ENCODE measurements at places on chromosomes 6 and 20.

GRCh38 chr20:37516811-37517750 lies 4.0 kb upstream of the NNAT start:
- DNase-seq = no peak

DNA sequence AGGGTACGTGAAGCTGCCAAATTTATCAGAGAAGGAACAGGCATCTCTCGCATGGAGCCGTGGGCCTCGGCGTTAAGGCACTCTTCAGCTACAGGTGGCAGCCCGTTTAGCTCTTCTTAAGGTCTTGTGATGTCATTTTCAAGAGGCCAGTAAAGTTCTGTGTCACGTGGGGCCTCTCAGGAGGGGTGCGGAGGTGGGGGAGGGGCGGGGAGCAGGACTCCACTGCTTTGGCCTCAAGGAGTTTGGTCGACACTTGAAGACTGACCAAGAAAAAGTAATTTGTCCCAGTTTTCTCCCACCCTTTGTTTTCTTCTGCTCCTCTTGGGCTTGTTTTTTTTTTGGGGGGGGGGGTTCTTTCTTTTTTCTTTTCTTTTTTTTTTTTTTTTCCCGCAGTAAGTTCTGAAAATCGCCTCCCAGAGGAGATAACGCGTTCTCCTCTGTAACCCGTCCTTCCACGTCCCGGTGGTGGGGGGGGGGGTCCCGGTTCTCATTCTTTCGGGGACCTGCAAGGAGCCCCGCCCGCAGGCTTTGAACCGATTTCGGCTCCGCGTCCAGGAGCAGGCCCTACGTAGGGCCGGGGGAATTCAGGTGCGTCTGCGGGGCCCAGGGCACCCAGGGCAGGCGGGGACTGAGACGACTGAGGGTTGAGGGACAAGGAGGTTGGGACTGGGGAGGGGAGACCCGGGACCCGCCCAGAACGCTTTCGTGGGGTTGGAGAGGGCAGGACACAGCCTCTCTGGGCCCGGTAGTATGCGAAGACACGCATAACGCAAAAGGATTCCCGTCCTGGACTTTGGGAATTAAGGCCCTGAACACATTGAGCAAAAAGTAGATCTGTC lies 26.0 kb downstream of the GPX6 start:
- DNase-seq = peak; percentile 30

- DNase-seq = no peak
Measured at GRCh38 chr20:4455301-4455701, 266.4 kb upstream of the PRND start.

- DNase-seq = no peak
Measured at GRCh38 chr6:2264932-2265331, 19.5 kb upstream of the GMDS start.

- DNase-seq = no peak
Measured at GRCh38 chr6:15441215-15441868, 195.5 kb downstream of the JARID2 start.

DNA sequence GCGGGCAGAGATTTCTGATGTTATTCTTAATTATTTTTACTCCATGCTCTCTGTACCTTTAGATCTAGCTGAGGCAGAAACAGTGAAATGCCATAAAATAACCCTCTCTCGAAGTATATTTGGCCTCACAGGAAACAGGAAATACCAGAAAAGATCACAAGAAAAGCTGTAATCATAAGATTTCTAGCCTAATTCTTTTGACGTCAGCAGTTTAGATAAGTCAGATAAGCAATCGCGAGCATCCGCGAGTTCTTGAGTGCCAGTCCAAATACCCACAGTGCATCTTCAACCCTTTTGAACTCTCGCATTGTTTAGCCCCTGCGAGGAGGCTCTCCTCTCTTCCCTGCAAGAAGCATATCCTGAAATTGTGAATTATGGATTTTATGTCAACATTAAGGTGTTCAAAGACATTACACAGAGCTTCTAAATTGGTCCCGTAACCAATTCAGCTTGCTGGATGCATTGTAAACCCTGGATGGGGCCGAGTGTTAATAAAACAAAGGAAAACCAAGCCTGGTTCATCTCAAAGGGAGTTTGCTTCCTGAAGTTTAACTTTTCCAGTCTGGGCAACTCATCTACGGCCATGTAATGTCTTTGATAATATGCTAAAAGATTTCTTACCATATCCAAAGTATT lies 198.9 kb downstream of the MTFR2 start:
- no peak for DNase-seq

GRCh38 chr20:59043698-59044097 lies 1.1 kb upstream of the PRELID3B start:
- no peak for DNase-seq

DNA sequence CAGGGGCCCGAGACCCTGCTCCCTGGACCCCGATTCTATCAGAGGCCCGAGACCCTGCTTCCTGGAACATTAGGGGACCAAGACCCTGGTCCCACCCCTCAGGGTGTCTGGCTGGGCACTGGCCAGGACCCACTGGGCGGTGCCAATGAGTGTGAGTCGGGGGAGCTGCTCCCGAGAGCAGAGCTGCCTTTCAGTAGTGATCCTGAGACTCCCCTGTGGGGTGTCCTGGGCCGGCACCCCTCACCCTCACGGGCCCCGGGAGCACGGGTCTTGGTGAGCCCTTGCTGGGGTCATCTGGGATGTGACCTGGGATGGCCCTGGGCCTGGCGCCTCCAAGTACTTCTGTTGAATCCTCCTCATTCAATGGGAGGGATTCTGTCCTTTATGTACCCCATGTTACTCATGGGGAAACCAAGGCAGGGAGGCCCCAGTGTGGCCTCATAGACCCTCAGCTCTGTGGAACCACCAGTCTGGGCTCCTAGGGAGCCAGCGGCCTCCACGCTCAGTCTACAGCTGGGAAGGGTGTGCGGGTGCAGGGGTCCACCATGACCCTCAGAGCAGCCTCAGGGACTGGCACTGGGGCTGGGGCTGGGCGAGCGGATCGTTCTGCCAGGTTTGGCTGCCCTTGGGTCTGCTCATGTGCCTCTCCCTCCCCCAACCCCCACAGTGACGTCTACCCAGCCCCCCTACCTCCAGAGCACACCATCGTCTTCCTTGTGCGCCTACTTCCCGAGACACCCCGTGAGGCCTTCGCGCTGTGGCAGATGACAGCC lies 25.6 kb downstream of the COL20A1 start:
- no peak for DNase-seq

GRCh38 chr6:144193181-144193580 lies 42.9 kb downstream of the STX11 start:
- DNase-seq = no peak

DNA sequence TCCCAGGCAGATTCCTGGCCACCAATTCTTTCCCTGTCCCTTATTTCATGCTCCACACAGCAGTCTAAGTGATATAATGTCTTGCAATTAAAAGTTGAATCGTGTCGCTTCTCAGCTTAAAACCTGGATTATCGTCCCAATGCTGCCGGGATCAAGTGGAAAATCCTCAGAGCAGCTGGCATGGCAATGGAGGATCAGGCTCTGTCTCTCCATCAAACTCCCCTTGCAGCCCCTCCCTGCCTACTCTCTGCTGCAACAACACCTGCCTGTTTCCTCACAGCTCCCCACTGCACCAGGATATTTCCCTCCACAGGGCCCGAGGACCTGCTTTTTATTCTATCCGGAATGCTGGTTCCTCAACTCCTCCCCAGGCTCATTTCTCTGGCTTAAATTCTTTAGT lies 277.1 kb downstream of the SYNE1 start:
- no peak for DNase-seq

- DNase-seq = no peak
Measured at GRCh38 chr6:53284901-53285300, 63.8 kb downstream of the ELOVL5 start.

GRCh38 chr6:73565767-73566485 lies 45.1 kb upstream of the EEF1A1 start:
- DNase-seq = no peak

DNA sequence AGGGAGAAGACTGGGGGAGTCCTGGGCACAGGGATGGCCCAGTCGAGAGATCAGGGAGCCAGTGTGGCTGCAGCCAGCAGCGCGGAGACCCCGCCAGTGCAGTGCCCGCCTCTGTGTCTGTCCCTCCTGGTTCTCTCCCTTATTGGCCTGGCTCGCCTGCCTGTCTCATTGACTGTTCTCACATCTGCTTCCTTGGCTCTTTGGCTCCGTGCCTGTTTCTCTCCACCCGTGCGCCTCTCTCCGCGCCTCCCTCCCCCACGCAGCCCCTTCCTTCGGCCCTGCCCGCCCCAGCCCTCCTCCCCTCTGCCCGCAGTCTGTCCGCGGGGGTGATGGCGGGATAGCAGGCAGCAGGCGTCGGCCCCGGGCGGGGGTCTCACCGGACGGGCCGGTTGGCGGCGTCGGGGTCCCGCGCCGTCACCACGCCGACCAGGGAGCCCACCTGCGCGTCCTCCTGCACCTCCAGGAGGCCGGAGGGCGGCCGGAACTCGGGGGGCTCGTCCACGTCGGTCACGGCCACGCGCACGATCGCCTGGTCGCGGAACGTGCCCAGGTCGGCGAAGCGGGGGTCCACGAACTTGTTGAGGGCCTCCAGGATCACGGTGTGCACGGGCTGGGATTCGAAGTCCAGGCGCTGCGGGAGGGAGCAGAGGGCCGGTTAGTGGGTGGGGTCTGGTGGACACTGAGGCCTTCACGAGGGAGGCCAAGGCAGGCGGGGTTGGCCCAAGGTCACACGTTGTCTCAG lies 92.0 kb downstream of the CD40 start:
- no peak for DNase-seq

DNA sequence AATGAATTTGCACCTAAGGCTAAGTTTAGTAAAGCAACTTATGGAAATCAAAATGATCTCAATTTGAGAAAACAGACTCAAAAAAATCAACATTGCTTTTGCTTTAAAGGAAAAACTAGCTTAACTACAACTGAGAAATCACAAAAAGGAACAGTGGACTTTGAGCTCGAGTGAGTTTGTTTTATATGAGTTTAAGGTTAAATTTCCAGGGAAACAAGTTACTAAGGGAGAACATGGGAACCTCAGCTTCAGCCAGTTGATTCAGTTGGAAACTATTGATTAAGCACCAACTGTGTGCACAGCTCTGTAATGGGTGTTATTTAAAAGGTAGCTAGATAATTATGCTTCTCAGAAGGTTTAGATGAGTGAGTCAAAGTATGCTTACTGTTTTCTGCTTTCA lies 85.7 kb downstream of the TBC1D7 start:
- no peak for DNase-seq

GRCh38 chr6:41639809-41640371 lies 1.6 kb downstream of the MDFI start:
- DNase-seq = no peak

GRCh38 chr20:31923388-31924331 lies 28.2 kb downstream of the PDRG1 start:
- DNase-seq = no peak

GRCh38 chr6:144730088-144730645 lies 445.0 kb downstream of the UTRN start:
- DNase-seq = no peak

DNA sequence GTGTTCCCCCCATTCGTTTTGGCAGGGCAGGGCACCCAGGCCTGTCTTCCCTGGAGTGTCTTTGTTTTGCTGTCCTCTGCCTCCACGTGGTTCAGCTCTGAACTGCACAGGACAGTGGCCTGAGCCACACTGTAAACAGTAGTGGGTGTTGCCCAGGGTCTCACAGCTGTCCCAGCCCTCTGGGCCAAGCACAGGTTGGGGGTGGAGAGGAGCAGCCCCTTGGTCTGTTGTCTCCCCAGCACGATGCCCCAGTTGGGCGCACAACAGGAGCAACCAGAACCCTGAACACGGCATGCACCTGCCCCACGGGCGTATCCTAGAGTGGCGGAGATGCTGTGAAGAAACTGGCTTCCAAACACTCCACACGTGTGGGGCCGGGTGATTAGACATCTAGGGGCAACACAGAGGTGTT lies 14.4 kb downstream of the CCDC167 start:
- no peak for DNase-seq

DNA sequence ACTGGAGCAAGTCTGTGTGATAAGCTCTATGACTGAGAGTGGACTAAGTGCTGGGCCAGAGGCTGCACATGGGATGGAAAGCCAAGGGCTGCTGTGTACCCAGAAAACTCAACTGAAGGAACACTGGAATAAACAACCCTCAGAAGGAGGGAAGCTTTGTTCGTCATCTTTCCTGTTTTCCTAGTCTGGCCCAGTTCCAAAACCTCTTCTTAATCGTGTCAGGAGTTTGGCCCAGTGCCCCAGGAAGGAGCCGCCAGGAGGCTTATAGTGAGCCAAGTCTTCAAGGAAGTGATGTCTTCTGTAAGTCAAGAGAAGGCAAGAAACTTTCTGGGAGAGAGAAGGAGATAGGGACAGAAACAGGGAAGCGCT lies 23.3 kb upstream of the TOP1 start:
- DNase-seq = no peak

- DNase-seq = no peak
Measured at GRCh38 chr6:52574709-52575501, 2.0 kb downstream of the TRAM2 start.

DNA sequence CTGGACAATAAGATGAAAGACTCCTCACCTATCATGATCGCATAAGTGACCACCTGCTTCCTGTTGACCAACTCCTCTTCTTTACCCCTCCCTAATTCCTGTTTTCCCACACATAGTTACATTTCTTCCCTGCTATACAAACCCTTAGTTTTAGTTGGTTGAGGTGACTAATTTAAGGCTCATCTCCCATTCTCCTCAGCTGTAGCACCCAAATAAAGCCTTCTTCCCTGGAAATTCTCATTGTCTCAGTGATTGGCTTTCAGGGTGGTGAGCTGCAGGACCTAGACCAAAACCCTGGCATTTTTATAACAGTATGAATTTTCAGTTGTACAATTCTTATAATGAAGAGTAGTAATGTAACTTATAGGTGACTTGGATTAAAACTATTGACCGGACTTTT lies 2.1 kb downstream of the FKBP1C start:
- no peak for DNase-seq

DNA sequence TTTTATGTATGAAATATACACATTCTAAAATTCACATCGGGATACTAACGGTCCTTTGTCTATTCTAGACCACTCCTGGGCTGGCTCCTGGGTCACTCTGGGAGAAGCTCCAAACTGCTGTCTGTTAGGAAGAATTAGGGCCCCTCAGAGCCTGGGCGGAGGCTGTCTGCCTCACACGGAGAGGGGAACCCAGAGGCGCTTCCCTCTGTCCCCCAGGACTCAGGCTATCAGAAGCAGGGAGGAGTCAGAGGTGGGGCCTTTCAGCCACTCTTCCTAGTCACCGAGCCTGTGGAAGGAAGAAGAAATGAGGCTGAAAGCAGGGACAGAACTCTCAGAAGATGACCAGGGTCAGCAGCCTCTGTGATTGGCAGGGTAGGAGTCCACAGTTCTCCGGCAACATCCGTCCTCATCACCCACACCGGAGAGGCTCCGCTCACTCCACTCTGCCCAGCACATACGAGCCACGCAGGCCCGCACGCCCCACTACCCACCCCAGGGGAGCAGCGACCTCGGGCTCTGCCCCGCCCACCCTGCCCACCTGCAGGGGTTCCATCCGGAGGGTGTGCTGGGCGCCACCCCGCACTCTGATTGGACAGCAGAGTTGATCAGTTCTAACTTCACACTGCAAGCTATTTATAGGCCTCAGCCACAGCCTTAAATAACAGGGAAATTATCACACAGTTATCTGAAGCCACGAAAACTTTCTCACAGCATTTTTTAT lies 182.1 kb upstream of the AFDN start:
- no peak for DNase-seq

GRCh38 chr6:125631165-125631564 lies 118.3 kb upstream of the HEY2 start:
- DNase-seq = no peak

- no peak for DNase-seq
Measured at GRCh38 chr20:54156981-54157835, 16.6 kb downstream of the CYP24A1 start.

- no peak for DNase-seq
Measured at GRCh38 chr6:121110733-121111132, 223.5 kb downstream of the TBC1D32 start.
